ENCODE measurements at places on chromosomes 3 and 15. TPM values are rescaled to one million over a fixed set of nuclear protein-coding genes. Genes with fewer than 3 reads are reported as not detected.
A peak's percentile ranks its signal among the peaks of the same experiment; 100 is the strongest.

DNA sequence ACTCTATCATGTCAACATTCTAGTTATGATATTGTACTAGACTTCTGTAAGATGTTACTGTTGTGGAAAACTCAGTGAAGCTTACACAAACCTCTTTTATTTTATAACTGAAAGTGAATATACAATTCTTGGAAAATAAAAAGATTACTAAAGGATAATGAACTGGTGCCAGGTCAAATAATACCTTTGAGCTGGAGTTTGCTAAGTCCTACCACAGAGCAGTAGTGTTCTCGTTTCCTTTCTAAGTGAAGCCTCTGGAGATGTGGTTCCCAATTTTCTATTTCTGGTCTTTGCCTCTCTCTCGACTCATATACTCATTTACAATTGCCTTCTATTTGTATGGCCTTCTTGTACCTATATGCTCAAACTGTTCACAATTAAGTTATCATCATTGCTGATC is 942.9 kb downstream of the SQOR start:
- H3K27me3 ChIP-seq, result no peaks in the 10 kb centered on the region
- no peaks in the 10 kb centered on the region for H3K4me1 ChIP-seq
- H3K4me3 ChIP-seq, result no peak overlapping the region
- H3K27ac ChIP-seq, result no peak overlapping the region
- no peaks in the 10 kb centered on the region for H3K36me3 ChIP-seq
- no peak for DNase-seq

Gene C3orf20
- 0.17 TPM for total RNA-seq

Gene CATSPER2
- 2.9 TPM for total RNA-seq

DNA sequence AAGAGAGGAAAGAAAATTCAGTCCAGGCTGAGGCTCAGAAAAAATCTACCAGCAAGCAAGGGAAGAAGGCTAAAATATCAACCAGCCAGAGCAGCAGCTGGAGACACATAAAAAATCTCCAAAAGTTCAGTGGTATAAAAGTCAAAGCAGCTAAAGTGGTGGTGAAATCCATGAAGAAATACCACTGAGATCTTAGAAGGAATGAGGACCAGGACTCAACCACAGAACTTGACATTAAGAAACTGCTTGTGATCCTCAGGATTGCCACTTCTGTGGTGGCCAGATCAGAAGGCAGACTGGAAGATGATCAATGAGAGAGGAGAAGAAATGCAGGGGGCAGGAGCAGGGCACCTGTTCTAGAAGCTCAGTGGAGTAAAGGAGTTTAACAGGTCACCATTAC is 22.5 kb downstream of the CNTN3 start:
- H3K27me3 ChIP-seq, result no peaks in the 10 kb centered on the region
- no peak overlapping the region for H3K4me3 ChIP-seq
- H3K27ac ChIP-seq, result no peak overlapping the region
- no peak for DNase-seq

Gene LRTM1
- total RNA-seq, result not detected

Gene GP9
- not detected for total RNA-seq

Gene FURIN
- 59.0 TPM for total RNA-seq

GRCh38 chr3:183493296-183494045 is 62.0 kb downstream of the KLHL6 start:
- no peaks in the 10 kb centered on the region for H3K36me3 ChIP-seq
- no peak overlapping the region for H3K27ac ChIP-seq
- no peak for DNase-seq
- no peaks in the 10 kb centered on the region for H3K4me1 ChIP-seq
- H3K4me3 ChIP-seq, result no peak overlapping the region

GRCh38 chr15:75823860-75824613 is 19.2 kb upstream of the UBE2Q2 start:
- H3K36me3 ChIP-seq, result no peaks in the 10 kb centered on the region
- DNase-seq, result no peak
- no peak overlapping the region for H3K27ac ChIP-seq
- no peaks in the 10 kb centered on the region for H3K4me1 ChIP-seq
- no peak overlapping the region for H3K4me3 ChIP-seq
- no peaks in the 10 kb centered on the region for H3K27me3 ChIP-seq

GRCh38 chr3:173109143-173109542 is 31.9 kb downstream of the SPATA16 start:
- no peak overlapping the region for H3K4me3 ChIP-seq
- no peaks in the 10 kb centered on the region for H3K36me3 ChIP-seq
- no peak overlapping the region for H3K27ac ChIP-seq
- no peaks in the 10 kb centered on the region for H3K27me3 ChIP-seq
- no peaks in the 10 kb centered on the region for H3K4me1 ChIP-seq

Gene SLCO3A1
- total RNA-seq, result 17.7 TPM

DNA sequence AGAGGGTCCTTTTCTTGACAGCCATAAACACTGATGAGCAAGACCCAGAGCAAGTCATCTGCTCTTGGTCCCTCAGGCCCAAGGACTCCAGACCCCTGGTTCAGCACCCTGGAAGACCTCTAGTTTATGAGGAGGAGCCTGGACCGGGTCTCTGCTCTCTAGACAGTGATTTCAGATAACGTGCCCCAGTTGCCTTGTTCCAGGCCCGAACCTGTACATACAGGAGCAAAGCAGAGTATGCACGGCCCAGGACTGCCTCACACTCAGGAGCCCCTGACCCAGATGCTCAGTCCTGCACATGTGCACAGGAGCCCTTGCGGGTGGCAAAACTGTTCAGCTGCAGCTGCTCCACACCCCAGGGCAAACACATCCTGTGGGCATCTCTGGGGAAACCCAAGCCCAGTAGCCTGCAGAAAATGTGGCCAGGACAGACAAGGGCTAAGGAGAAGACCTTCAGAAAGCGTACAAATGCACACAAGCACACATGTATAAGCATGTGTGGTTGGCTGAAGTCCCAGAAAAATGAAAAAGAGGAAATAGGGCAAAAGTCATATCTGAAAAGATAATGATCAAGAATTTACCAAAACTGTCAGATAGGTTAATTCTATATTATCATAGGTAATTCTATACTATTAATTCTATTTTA is 59.9 kb upstream of the CORO2B start:
- DNase-seq, result no peak
- H3K4me3 ChIP-seq, result no peak overlapping the region
- H3K4me1 ChIP-seq, result no peaks in the 10 kb centered on the region
- no peaks in the 10 kb centered on the region for H3K36me3 ChIP-seq
- no peaks in the 10 kb centered on the region for H3K27me3 ChIP-seq

- no peak overlapping the region for H3K27ac ChIP-seq
- DNase-seq, result no peak
Measured at GRCh38 chr15:99965376-99965775, 232.1 kb upstream of the LYSMD4 start.

Gene NMNAT3
- total RNA-seq, result 1.9 TPM

DNA sequence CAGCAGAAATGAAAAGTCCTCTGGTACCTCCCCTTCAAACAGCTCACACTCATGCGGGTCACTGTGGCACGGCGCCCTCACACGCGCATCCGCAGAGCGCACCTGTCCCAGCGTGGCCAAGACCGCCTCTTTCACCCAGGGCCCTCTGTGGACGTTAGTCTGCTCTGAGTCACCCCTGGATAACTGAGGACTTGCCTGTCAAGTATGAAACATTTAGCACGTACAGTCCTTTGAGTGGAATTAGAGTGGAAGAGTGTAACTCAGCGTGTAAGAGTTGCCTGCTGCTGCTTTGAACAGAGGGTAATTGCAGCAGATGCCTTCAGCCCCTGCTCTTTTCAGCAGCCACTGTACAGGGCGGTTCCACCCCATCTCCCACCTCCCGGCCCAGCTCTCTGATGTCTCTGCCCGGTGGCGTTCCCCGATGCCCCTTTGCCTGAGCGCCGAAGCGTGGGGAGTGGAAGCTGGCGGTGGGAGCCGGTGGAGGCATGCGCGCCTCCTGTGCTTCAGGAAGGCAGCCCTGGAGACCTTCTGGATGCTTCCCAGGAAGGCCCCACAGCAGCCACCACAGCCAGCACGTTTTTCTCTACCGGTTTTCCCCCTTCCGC is 23.0 kb downstream of the CPN2 start:
- H3K27ac ChIP-seq, result no peak overlapping the region
- no peaks in the 10 kb centered on the region for H3K27me3 ChIP-seq
- no peaks in the 10 kb centered on the region for H3K36me3 ChIP-seq
- peaks cover 38% of the 10 kb centered on the region for H3K4me1 ChIP-seq

Gene ATP10A
- total RNA-seq, result not detected

GRCh38 chr3:160184655-160185054 is 40.6 kb upstream of the C3orf80 start:
- DNase-seq, result no peak
- no peak overlapping the region for H3K4me3 ChIP-seq
- H3K27me3 ChIP-seq, result no peaks in the 10 kb centered on the region
- H3K4me1 ChIP-seq, result peaks cover 43% of the 10 kb centered on the region

DNA sequence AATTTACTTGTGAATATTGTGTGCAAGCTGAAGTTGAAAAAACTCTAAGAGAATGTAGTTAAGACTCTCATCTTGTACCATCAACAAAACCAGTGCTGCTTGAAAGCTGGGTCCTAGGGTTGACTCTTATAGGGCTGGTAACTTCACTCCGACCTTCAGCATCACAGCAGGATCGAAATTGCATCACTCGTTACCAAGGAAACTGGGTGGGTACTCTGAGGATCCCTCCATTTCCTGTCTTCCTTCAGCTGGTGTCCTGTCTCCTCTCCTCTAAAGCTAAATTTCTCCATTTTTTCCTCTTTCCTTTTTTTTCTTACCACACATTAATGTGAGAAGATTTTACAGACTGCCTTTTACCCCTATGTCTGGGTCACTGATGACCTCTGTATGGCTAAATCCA is 3.0 kb upstream of the APH1B start:
- peak; percentile 67 for DNase-seq
- H3K27ac ChIP-seq, result no peak overlapping the region
- no peaks in the 10 kb centered on the region for H3K27me3 ChIP-seq
- H3K36me3 ChIP-seq, result no peaks in the 10 kb centered on the region

Gene THRB
- total RNA-seq, result 0.22 TPM
